ENCODE measurements at places on chromosomes 4 and X.

GRCh38 chrX:64427281-64427680 lies 32.0 kb upstream of the MTMR8 start:
- DNase-seq, result no peak

GRCh38 chr4:127134490-127134889 lies 498.3 kb upstream of the INTU start:
- no peak for DNase-seq

DNA sequence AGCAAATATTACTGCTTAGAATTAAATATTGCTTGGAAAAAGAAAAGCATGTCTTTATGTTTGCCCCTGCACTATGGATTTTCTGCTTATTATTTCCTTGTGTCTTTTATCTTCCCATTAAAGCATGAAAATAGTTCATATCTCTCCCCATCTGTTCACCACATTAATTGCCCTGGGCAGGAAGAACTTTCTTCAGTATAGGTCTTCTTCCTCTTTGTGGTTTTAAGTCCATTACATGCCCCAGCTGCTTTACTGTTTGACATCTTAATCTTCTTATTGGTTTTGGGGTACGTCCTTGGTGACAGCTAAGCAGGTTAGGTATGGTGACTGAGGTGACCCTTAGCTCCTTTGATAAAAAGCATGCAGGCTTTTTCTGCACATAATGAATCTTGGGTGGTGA lies 157.3 kb downstream of the AASDH start:
- DNase-seq, result no peak

DNA sequence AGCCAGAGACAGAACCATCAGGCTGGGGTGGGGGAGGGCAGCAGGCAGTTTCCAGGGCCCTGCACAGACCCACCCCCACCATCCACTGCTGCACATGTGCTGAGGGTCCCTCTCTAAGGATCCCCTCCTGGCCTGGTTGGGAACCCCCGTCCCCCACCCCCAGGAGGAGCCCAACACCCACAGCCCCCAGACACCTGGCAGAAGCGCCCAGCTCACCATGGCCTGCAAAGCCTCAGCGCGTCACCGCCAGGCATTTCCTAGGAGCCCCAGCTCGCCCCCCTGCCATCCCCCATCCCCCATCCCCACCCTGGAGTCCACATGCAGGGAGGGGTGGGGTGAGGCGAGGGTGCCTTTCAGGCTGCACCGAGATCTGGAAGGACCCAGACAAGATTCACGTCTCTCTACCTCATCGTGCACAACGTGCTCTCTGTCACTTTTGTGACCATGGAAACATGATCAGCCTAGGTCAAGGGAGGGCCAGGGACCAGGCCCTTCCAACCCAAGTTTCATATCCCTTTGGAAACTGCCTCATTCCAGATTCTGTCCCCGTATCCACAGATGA lies 9.3 kb downstream of the MXD4 start:
- no peak for DNase-seq

Data from mesothelial cell of epicardium (in vitro differentiated cells).